ENCODE measurements at places on chromosomes 6 and 20.

- DNase-seq, result no peak
Measured at GRCh38 chr20:35837577-35838195, 65.9 kb downstream of the PHF20 start.

- no peak for DNase-seq
Measured at GRCh38 chr6:125729983-125730382, 19.4 kb upstream of the HEY2 start.

- no peak for DNase-seq
Measured at GRCh38 chr6:30857112-30857511, 27.2 kb upstream of the DDR1 start.

DNA sequence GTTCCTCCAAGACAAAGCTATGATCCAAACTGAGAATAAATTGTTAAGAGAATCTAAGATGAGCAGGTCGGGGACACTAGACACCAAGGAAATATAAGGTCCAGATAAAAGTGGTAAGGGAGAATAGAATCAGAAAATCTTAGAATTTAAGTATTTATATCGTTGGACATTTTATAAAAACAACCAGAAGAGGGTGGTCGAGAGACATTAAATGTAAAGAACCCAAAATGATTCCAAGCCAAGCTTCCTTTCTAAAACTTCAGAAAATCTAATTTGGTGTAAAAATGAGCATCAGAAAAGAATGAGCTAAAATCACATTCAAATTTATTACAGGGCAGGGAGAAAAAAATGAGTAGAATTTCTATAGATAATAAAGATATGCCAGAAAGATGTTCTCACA is 97.8 kb upstream of the OGFRL1 start:
- peak; percentile 63 for DNase-seq

DNA sequence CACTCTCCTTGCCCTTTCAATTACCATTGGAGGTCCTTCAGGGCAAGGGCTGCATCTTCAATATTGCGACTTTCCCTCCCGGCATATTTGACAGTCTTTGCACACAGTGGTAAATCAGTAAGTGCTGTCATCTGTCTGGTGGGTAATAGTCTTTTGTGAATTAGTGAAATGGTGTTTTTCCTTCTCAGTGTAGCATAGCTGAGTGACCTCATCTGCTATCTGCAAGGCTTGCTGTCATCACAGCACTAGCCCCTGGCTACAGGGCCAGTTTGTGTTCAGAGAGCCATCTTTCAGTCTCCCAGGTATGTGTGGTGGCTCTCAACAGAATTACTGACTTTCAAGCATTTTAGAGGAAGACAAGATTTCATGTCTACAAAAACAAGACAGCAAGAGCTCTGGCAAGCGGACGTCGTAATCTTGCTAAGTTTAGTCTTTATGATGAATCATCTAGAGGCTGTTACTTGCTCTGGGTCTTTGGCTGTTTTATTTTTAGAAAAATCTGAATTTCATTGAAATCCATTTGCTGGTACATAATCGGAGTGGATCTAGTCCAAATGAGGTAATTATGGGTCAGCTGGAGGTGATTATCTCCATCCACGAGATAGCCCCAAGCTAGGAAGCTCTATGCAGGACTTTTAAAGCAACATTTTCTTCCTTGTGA is 528.9 kb downstream of the EPM2A start:
- no peak for DNase-seq

- DNase-seq, result no peak
Measured at GRCh38 chr6:25735261-25735660, 19.3 kb upstream of the SLC17A4 start.

- no peak for DNase-seq
Measured at GRCh38 chr6:132096245-132096644, 145.1 kb upstream of the CCN2 start.
